Stimulated activated CD8-positive, alpha-beta memory T cell treated with anti-CD3 and anti-CD28 coated beads, Interleukin-4, amount 100 ng/mL, for 4 hours (primary cell): ENCODE measurements at places on chromosomes 5 and 9.

DNA sequence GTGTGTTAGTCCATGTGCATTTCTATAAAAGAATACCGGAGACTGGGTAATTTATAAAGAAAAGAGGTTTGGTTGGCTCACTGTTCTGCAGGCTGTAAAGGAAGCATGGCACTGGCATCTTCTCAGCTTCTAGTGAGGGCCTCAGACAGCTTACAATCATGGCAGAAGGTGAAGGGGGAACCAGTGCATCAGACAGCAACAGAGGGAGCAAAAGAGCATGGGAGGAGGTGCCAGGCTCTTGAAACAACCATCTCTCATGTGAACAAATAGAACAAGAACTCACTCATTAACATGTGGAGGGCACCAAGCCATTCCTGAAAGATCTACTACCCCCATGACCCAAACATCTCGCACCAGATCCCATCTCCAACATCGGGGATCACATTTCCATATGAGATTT, 89.2 kb upstream of the IL33 start:
- no peak for DNase-seq

DNA sequence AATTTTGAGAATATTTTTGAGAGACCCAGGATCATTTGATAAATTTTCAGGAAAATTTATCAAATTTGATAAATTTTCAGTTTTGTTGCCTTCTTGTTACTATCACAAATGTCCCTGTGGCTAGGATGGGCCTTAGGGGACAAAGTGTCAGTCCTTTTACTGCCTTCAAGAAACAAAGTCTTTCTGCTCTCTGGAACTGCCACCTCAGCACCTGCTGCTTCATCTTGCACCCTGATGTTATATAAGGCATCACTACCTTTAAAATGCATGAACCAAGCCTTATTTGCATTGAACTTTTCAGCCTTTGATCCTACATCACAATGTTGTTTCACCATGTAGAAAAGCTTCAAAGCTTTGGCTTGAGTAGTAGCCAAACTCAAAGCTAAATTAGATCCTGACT, 123.0 kb upstream of the CNTLN start:
- DNase-seq: no peak

DNA sequence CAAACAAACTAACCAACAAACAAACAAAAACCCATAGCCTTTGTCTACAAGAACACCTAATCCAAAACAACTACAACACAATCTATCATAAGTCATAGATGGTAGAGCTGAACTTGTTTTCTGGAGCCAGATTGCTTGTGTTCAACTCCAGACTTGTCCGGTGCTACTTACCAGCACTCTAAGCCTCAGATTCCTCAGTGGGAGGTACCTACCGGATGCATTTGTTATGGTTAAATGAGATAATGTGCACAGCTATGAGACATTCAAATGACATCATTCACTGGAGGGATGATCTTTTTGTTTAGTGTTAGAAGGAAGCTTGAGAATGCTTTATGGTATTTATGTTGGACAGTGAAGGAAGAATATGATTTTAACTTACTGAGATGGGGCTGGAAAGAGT, 592.9 kb upstream of the C9orf72 start:
- DNase-seq: no peak

- DNase-seq: no peak
These were observed 128.3 kb downstream of the YIPF5 start for GRCh38 chr5:144042156-144042555.

GRCh38 chr9:110626101-110626829, 42.3 kb upstream of the MUSK start:
- DNase-seq: no peak

- DNase-seq: no peak
These were observed 308.2 kb downstream of the ARL15 start for GRCh38 chr5:54001976-54002775.

GRCh38 chr5:136626531-136626930, 261.2 kb upstream of the TRPC7 start:
- no peak for DNase-seq

GRCh38 chr9:107833295-107833694, 343.7 kb upstream of the KLF4 start:
- no peak for DNase-seq

- no peak for DNase-seq
These were observed 72.5 kb downstream of the LHX2 start for GRCh38 chr9:124084087-124084486.

GRCh38 chr5:111537141-111538024, 25.0 kb upstream of the STARD4 start:
- no peak for DNase-seq

DNA sequence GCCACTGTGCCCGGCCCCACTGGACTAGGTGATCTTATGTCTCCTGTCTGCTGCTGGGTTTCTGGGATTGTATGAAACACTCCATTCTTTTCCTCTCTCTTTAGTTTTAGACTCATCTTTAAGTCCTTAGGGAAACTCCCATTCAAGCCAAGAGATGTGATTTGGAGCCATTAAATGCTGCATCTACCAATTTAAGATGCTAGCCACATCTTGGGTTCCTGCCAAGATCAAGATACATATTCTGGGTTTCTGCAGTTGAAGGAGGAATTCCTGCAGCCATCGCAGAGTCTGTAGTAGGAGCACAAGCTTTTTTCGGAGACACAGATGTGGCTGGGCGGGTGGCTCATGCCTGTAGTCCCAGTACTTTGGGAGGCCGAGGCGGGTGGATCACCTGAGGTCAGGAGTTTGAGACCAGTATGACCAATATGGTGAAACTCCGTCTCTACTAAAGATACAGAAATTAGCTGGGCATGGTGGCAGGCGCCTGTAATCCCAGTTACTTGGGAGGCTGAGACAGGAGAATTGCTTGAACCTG, 23.2 kb downstream of the STXBP1 start:
- DNase-seq: no peak

GRCh38 chr5:39270225-39270848, 51.0 kb upstream of the FYB1 start:
- no peak for DNase-seq

- DNase-seq: no peak
These were observed 45.4 kb downstream of the PCSK1 start for GRCh38 chr5:96387616-96388015.

DNA sequence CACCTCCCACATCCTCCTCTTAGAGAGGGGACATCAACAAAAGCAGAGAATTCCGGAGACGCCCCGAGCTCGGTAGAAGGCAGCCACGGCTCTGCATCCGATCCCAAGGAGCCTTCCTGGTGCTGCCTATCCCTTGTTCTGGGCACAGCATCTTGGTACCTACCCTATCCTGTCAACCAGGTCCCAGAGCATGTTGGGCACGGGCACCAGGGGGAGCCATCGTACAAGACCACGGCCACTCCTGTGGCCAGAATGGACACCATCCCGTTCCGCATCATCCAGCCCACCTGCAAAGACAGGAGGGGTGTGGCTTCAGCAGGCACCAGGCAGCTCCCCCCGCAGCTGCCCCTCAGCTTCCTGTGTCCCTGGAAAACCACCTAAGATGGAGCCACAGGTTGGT, 62.7 kb upstream of the ZNF354A start:
- no peak for DNase-seq

DNA sequence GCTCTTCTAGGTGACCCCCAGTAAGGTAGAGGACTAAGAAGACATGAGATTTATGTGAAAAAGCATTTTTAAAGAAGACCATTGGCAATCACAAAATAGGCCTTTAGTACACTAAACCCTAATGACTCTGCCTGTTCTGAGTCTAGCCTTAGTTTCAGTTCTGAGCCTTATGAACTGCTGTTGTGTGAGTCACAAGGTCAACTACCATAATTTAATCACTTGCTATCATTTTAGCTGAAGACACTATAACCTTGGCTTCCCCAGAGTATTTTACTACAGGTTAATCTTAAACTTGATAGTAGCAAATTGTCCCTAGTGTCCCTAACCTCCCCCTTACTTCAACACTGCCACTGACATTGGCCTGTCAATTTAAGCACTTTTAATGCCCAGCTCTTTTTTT, 34.4 kb downstream of the APC start:
- no peak for DNase-seq

- DNase-seq: no peak
These were observed 7.9 kb downstream of the PPP1R26 start for GRCh38 chr9:135487281-135488012.

- no peak for DNase-seq
These were observed 82.2 kb downstream of the NRG2 start for GRCh38 chr5:139960723-139961383.
